Endodermal cell (in vitro differentiated cells): ENCODE measurements at places on chromosomes 12 and 14. TPM values are rescaled to one million over a fixed set of nuclear protein-coding genes. Genes with fewer than 3 reads are reported as not detected.

SIRT4 gene
- total RNA-seq = 2.4 and 2.7 TPM in 2 replicates

DNA sequence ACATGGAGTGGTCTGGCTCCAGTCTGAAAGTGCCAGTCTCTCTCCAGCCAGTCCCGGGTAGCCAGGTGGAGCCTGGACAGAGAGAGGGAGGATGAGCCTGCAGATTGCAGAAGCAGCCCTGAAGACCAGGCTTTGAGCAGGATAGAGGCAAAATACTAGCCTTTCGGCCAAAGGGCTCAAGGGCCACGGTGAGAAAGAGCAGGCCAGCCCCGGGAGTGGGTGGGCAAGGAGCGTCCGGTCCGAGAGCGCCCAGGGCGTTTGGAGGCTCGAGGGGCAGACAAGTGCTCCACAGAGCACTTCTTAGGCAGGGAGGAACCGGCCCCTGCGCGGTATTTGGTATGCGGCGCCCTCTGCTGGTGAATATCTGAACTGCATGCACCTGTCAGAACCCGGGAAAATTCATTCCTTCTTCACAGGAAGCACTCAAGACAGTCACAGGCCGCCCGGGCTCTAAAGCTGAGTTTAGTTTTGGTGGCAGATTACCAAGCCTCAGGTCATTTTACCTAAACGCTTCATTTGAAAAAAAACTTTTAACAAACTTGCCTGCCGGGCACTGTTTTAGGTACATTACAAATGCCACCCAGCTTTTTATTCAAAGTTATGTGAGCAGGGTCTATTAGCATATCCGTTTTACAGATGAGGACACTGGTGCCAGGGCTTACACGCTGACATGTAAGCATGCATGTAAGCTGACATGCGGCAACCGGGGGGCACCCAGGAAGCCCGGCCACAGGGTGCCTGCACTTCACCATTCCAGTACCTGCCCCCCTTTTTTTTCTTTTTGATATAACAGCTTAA, 21.0 kb upstream of the PSMC1 start:
- H3K27me3 ChIP-seq = peaks cover 7% of the 10 kb centered on the region
- H3K27ac ChIP-seq = no peak overlapping the region
- no peak overlapping the region for H3K4me3 ChIP-seq
- H3K36me3 ChIP-seq = no peaks in the 10 kb centered on the region
- peak; percentile 95 for DNase-seq

DHRS2 gene
- total RNA-seq = 0.50 and 0.66 TPM in 2 replicates

RNASE7 gene
- total RNA-seq = not detected in 3 replicates

FOXN4 gene
- 0.20 to 1.3 TPM (median 0.38 TPM) in 3 replicates for total RNA-seq

GRCh38 chr14:61860294-61860918, 98.2 kb downstream of the SNAPC1 start:
- DNase-seq = peak; percentile 90
- H3K4me1 ChIP-seq = no peaks in the 10 kb centered on the region
- no peak overlapping the region for H3K4me3 ChIP-seq
- H3K27ac ChIP-seq = no peak overlapping the region
- no peaks in the 10 kb centered on the region for H3K27me3 ChIP-seq
- no peaks in the 10 kb centered on the region for H3K36me3 ChIP-seq

DNA sequence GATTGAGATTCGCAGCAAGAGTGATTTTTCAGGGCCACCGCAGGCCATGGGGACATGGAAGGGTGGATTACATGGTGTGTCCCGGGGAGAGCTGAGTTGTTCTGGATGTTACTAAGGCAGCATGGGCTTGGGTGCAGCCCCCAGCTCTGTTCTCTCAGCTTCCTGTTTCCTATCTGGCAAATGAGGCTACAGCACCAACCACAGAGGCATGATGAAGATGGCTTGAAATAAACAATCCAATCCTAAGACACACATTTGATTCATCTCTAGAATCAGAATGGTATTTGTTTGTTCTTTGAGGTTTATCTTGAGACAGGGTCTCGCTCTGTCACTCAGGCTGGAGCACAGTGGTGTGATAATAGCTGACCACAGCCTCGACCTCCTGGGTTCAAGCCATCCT, 21.6 kb downstream of the GLTP start:
- no peak overlapping the region for H3K27ac ChIP-seq
- H3K36me3 ChIP-seq = peaks cover 9% of the 10 kb centered on the region
- H3K27me3 ChIP-seq = no peaks in the 10 kb centered on the region
- H3K4me1 ChIP-seq = no peaks in the 10 kb centered on the region
- DNase-seq = no peak
- no peak overlapping the region for H3K4me3 ChIP-seq

CPNE8 gene
- total RNA-seq = 16.1 to 18.8 TPM (median 18.0 TPM) in 3 replicates

DNA sequence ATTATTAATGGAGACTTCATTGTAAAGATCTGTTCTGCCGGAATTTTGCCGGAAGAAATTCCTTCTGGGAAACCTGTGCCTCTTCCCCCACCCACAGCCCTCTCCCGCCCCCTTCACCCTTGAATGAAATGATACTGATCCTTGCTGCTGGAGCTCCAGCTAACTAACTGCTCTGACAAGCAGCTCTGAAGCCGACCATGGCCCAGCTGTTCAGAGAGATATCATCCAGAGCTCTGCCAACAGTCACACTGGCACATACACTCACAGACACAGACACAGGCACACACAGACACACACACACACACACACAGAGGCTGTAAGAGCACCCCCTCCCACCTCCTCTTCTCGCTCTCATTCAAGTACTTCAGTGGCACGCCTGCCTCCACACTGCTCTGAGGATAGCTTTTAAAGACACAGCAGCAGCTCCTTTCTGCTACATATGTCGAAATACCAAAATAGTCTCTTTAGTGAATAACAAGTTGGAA, 88.6 kb downstream of the R3HDM2 start:
- H3K27ac ChIP-seq = no peak overlapping the region
- no peak overlapping the region for H3K4me3 ChIP-seq
- no peaks in the 10 kb centered on the region for H3K27me3 ChIP-seq
- peak; percentile 83 for DNase-seq
- H3K36me3 ChIP-seq = peaks cover 7% of the 10 kb centered on the region

SLC7A7 gene
- 15.9 and 17.0 TPM in 2 replicates for total RNA-seq

GRCh38 chr12:77189901-77190416, 124.6 kb upstream of the E2F7 start:
- H3K4me1 ChIP-seq = no peaks in the 10 kb centered on the region
- no peak overlapping the region for H3K27ac ChIP-seq
- H3K27me3 ChIP-seq = no peaks in the 10 kb centered on the region
- DNase-seq = no peak
- no peak overlapping the region for H3K4me3 ChIP-seq

DNA sequence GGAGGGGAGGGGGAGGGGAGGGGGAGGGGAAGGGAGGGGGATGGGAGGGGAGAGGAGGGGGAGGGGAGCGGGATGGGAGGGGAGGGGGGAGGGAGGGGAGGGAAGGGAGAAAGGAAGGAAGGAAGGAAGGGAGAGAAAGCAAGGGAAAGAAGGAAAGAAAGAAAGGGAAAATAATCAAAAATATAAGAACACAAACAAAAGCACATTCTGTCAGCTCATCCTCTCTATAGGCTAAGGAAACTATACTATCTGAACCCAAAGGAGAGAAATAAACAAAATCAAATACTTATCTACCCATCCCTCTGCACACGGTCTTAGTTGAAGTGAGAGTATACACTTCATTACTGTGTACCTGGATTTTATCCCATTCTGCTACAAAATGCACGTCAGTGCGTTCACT, 26.9 kb downstream of the MANSC1 start:
- H3K36me3 ChIP-seq = no peaks in the 10 kb centered on the region
- H3K4me1 ChIP-seq = no peaks in the 10 kb centered on the region
- no peak for DNase-seq

MAP1LC3B2 gene
- 1.4 and 3.2 TPM in 2 replicates for total RNA-seq

BAZ2A gene
- total RNA-seq = 123 and 137 TPM in 2 replicates

IL26 gene
- not detected in 2 replicates for total RNA-seq

GRCh38 chr14:52042371-52043289, 26.2 kb downstream of the NID2 start:
- no peaks in the 10 kb centered on the region for H3K27me3 ChIP-seq
- H3K4me3 ChIP-seq = no peak overlapping the region
- no peak overlapping the region for H3K27ac ChIP-seq
- H3K4me1 ChIP-seq = no peaks in the 10 kb centered on the region
- no peak for DNase-seq
- no peaks in the 10 kb centered on the region for H3K36me3 ChIP-seq

NRXN3 gene
- total RNA-seq = 16.8 and 20.9 TPM in 2 replicates

- H3K4me1 ChIP-seq = no peaks in the 10 kb centered on the region
- no peaks in the 10 kb centered on the region for H3K27me3 ChIP-seq
- no peak overlapping the region for H3K27ac ChIP-seq
- H3K36me3 ChIP-seq = no peaks in the 10 kb centered on the region
Observed at GRCh38 chr12:6182279-6182898, 17.8 kb upstream of the CD9 start.

GRCh38 chr14:89227496-89227836, 189.6 kb downstream of the FOXN3 start:
- H3K36me3 ChIP-seq = no peaks in the 10 kb centered on the region
- H3K27ac ChIP-seq = no peak overlapping the region
- no peak for DNase-seq
- no peaks in the 10 kb centered on the region for H3K27me3 ChIP-seq

- H3K4me3 ChIP-seq = no peak overlapping the region
- no peaks in the 10 kb centered on the region for H3K36me3 ChIP-seq
- H3K27me3 ChIP-seq = no peaks in the 10 kb centered on the region
- H3K27ac ChIP-seq = no peak overlapping the region
Observed at GRCh38 chr12:113325916-113326315, 9.0 kb downstream of the SLC8B1 start.

- H3K27ac ChIP-seq = peak overlapping the region; percentile 64
- H3K4me1 ChIP-seq = no peaks in the 10 kb centered on the region
- DNase-seq = no peak
- no peak overlapping the region for H3K4me3 ChIP-seq
Observed at GRCh38 chr14:90491221-90491885, 94.5 kb downstream of the CALM1 start.

- H3K4me1 ChIP-seq = peaks cover 3% of the 10 kb centered on the region
- peak; percentile 96 for DNase-seq
- H3K27me3 ChIP-seq = no peaks in the 10 kb centered on the region
- H3K36me3 ChIP-seq = no peaks in the 10 kb centered on the region
Observed at GRCh38 chr12:113424915-113425823, 3.0 kb downstream of the SDSL start.
